ENCODE measurements at places on chromosomes 4 and X.

DNA sequence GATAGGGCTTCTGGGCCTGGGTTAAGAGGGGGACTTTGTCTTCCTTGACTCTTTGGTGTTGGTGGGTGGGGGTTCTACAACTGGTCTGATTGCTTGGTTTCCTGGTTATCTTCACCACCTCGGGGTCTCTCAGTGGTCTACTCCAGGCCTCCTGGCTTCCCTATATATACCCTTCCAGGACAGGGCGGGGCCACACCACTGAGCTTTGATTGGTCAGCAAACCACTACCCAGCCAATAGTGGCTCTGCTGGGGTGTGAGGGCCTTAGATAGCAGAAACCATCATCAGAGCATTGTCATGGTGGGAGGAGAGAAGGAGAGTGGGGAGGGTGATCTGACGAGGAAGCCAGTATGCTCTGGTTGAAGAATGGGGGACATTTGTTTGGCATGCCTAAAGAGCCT, 14.4 kb upstream of the MAGEA1 start:
- DNase-seq: no peak

DNA sequence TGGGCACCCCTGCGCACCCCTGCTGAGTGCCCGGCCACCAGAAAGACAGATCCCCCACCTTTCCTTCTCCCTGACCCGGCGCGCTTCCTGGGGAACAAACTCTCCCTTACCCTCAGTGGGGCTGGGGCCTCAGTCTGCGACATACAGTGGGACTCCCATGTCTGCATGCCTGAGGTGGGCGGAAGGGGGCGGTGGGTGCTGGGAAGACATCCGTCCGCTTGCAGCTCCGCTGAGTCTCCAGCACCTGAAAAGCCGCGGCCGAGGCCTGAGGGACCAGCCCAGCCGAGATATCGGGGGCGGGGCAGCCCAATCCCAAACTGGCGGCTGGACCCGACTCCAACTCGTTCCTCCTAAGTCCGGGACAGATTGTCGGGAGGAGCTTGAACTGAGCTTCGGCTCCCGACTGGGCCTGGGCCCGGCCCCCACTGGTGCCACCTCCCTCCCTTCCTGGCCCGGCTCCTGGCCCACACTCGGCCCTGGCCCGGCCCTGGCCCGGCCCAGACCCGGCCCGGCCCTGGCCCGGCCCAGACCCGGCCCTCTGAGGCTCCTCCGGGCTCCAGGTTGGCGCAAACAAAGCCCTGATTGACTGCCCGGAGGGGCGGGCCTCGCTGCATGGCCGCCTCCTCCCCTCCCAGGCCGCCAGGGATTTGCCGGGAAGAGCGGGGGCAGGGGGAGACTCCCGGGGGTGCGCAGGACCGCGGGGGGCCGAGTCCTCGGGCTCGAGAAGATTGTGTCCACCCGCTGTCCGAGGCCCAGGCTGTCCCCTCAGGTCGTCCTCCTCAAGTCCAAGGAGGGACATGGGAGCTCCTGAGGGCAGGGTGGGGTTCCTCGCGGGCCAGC, 877 bp upstream of the SLC16A2 start:
- peak; percentile 4 for DNase-seq

- no peak for DNase-seq
Measured at GRCh38 chrX:50643525-50644137, 170.4 kb downstream of the SHROOM4 start.

- DNase-seq: no peak
Measured at GRCh38 chr4:123176605-123177004, 220.0 kb upstream of the SPRY1 start.

DNA sequence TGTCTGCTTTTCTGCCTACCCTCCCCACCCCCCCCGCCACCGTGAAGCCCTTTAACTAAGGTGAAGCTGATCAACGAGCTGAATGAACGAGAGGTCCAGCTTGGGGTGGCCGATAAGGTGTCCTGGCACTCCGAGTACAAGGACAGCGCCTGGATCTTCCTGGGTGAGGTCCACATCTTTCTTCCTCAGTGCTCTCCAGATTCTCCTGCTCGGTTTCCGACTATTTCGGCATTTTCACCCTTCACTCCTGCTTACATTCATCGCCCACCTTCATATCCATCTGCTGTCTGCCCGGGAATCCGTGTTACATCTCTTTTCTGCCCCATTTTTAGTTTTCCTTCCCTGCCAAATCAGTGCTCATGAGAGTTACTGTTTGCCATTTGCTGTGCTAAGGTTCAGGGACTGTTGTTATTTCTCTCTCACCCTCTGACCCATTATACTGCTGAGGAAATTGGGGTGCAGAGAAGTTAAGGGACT, 459 bp downstream of the RBMX2 start:
- DNase-seq: no peak

DNA sequence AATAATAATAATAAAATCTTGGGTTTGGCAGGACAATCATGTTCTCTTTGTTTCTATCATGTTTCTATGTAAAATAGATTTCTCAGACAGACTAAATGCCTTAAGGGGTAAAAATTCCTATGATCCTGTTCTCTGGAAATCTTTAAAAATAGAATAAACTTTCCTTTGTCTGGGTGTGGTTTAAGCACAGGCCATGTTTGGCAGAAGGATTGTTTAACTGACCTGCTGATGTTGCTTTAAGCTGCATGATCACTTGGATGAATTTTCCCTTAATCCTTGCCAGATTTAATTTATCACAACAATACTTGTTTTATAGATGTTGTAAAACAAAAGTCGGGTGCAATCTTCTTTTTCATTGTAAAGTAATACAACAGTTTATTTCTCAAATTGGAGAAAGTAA, 341.7 kb upstream of the FAT1 start:
- DNase-seq: no peak

DNA sequence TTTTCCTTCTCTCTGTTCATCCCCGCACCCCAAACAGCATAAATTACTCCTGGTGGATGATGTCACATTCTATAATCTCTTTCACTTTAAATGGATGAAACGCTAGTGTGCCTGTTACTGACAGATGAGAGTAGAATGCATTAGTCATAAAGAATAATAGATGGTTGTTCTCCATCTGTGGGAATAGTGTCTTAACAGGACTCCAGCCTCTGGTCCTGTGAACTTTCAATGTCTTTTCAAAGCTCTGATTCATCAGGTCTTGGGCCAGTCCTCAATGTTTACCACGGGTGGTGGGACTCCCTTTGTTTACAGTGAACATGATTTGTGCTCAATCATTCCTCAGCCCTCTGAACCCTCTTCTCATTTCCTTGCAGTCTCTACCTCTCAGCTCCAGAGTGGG, 182.6 kb downstream of the GABRB1 start:
- DNase-seq: no peak

DNA sequence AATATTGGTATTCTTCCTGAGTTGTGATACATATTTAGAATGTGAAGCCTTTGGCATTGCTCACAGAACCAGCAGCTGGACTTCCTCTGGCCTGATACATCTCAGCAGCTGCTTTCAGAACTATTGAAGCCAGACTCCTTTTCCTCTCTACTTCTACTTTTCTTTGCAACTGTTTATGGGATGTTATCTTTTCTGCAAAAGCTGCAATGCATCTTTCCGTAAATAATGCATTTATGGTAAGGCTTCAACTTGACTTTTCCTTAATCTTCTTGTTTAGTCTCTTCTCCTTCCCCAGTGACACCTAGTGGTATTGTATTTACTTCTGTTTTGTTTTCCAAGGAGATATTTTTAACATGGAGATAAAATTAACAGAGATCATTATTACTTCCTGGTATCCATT, 1548.7 kb downstream of the PCDH7 start:
- DNase-seq: no peak

DNA sequence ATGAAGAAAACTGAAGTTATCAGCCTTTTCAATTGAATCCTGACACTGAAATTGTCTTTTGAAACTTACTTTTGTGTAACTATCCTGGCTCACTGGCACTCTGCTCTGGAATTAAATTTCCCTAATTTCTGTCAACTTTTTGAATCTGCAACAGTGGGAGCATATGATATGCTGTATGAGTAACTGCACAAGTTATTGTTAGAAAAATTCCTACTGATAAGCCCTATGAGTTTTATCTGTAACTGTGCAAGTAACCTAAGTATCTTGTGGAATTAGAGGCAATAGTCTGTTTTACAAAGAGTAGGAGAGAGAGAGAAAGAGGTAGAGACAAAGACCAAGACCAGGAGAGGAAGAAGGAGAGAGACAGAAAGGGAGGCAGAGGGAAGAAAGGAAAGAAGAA, 9.2 kb upstream of the HPGD start:
- DNase-seq: no peak
